OCI-LY7 (cell line): ENCODE measurements at places on chromosomes 2 and 18. TPM values are rescaled to one million over a fixed set of nuclear protein-coding genes. Genes with fewer than 3 reads are reported as not detected.
A peak's percentile ranks its signal among the peaks of the same experiment; 100 is the strongest.

GRCh38 chr18:47815486-47816270, 114.8 kb downstream of the SMAD2 start:
- no peak for DNase-seq

GRCh38 chr2:159758239-159758638, 39.8 kb downstream of the CD302 start:
- no peak for DNase-seq

DNA sequence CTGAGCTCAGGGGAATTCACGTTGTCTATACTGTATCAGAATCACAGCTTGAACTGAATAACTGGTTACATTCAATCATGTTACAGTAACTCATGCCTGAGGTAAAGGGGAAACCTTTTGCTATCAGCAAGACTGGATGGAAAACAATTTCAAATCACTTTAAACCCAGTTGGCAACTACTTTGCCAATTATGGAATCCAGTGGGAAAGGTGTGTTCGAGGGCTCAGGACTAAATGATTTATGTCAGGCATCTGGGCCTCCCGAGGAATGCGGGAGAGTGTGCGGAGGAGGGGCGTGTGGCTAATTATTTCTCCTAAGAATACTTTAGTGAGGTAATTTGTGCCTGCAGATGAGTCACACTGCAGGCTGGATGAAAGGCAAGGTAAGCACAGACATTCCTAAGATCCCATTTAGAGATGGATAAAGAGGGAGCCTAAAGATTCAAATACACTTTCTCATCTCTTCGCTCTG, 100.1 kb downstream of the HRH4 start:
- DNase-seq: no peak

The PDCD1 gene
- total RNA-seq: not detected in 2 replicates

DNA sequence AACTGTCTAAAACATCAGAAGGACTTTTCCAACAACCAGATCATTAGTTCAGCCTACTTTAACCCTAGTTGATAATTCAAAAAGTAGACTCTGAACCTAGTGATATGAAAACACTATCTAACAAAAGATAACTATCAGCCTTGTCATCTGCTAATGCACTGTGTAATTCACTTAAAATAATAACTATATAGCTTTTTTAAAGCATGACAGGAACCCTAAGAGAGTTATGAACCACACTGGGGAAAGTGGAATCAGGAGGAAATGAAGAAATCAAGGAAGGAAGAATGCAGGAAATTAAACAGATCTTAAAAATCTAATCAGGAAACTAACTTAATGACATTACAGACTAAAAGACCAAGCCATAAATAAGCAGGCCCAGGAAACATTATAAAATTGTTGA, 9.0 kb downstream of the B4GALT6 start:
- no peak for DNase-seq

DNA sequence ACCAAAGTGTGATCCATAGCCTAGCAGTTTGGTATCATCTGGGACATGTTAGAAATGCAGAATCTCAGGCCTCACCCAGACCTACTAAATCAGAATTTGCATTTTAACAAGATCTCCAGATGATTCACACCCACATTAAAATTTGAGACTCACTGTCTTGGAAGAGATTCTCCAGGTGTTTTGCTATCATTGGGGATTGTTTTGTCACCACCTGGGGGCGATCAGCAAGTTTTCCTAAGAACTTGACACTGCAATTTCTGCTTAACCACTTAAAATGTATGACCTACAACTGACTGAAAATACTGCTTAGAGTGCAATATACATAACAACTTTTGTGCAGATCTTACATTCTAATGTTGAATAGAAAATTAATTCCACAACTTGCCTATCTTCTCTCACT, 18.9 kb upstream of the ITGA4 start:
- DNase-seq: peak; percentile 74
